Kidney (tissue), 22 donors: ENCODE measurements at places on chromosomes 2 and 18. TPM values are rescaled to one million over a fixed set of nuclear protein-coding genes. Genes with fewer than 3 reads are reported as not detected.

RESP18 gene
- not detected for total RNA-seq

DNA sequence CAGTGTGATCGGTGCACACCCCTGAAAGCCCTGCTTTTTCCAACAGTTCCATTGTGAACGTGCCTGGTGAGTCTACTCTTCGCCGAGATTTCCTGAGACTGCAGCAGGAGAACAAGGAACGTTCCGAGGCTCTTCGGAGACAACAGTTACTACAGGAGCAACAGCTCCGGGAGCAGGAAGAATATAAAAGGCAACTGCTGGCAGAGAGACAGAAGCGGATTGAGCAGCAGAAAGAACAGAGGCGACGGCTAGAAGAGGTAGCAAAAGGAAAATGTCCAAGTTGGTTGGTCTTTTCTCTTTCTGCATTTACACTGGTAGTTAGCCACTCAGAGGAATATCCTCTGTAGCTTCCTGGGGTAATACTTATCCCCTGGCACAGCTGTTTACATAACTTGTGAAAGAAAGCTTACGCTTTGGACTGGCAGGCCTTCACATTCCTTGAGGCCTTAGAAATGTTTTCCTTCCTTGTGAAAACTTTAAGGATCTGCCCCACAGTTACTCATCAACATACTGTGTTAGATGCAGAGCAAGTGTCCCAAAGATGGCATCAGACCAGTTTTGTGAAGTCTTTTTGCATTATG, 146.6 kb downstream of the MAP4K4 start:
- DNase-seq: no peak
- H3K4me3 ChIP-seq: no peak overlapping the region
- H3K27ac ChIP-seq: no peak overlapping the region
- H3K4me1 ChIP-seq: no peaks in the 10 kb centered on the region
- peaks cover 12% of the 10 kb centered on the region for H3K36me3 ChIP-seq

TEKT4 gene
- 0.16 TPM for total RNA-seq

- DNase-seq: no peak
- H3K36me3 ChIP-seq: no peaks in the 10 kb centered on the region
- H3K27ac ChIP-seq: no peak overlapping the region
- no peak overlapping the region for H3K4me3 ChIP-seq
These were observed 66.2 kb upstream of the RIT2 start for GRCh38 chr18:43181711-43182110.

APLF gene
- total RNA-seq: 5.9 TPM

GRCh38 chr2:113847144-113847543, 42.7 kb upstream of the ACTR3 start:
- no peaks in the 10 kb centered on the region for H3K4me1 ChIP-seq
- no peak for DNase-seq
- H3K27me3 ChIP-seq: no peaks in the 10 kb centered on the region
- H3K27ac ChIP-seq: no peak overlapping the region
- H3K36me3 ChIP-seq: no peaks in the 10 kb centered on the region

DNA sequence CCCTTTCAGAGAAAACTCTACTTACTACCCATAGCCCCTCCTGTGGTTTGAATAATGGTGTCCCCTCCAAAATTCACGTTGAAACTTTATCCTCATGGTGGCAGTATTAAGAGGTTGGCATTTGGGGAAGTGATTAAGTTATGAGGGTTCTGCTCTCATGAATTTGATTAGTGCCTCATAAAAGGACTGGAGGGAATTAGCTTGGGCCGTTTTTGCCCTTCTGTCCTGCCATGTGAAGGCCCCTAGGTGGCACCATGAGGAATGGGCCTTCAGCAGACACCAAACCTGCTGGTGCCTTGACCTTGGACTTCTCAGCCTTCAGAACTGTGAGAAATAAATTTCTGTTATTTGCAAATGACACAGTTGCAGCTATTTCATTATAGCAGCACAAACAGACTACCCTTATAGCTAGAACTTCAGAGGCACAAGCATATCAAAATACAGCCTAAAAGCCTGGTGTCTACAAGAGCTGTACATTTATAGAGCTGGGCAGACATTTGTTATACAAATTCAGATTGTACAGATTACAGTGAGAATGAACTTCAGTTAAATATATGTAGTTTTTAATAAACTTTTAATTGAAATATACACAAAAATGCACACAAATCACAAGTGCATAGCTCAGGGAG, 2.6 kb upstream of the PTPN2 start:
- H3K27me3 ChIP-seq: no peaks in the 10 kb centered on the region
- DNase-seq: no peak
- no peak overlapping the region for H3K27ac ChIP-seq
- no peaks in the 10 kb centered on the region for H3K36me3 ChIP-seq
- H3K4me3 ChIP-seq: no peak overlapping the region

DNA sequence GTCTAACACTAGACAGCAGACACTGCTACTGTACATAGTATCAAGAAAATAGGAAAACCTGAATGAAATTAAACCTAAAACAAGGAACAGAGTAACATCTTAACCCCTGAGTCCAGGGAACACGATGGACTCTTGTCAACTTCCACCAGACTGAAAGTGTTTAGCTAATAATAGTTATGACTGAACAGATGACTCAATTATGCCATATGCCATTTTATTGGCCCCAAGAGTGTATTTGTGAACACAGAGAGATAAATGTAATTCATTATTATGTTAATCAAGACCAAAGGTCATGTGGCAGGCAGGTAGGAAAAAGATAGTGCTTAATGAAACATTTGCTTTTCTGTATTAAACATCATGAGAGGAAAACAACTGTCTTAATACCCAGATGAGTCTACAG, 58.0 kb downstream of the NYAP2 start:
- H3K36me3 ChIP-seq: no peaks in the 10 kb centered on the region
- H3K27me3 ChIP-seq: no peaks in the 10 kb centered on the region
- no peaks in the 10 kb centered on the region for H3K4me1 ChIP-seq
- DNase-seq: no peak
- no peak overlapping the region for H3K27ac ChIP-seq

ASTL gene
- not detected for total RNA-seq

DNA sequence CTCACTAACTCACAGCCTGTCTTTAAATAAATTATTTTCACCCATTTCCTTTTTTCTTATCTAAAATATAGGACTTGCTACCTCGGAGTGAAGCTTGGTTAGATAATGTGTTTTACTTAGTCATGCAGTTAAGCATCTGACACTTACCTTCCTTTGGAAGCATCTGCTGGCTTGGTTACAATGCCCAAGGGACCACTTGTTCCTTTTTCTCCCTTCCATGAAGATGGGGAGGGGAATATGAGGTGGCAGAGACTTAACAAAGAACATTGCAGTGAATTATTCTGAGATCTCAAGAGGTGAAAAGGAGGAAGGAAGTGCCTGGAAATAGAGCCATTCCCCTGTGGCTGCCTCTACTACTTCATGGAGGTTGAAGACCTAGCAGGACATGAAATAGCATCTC, 145.4 kb upstream of the FOSL2 start:
- peaks cover 9% of the 10 kb centered on the region for H3K4me1 ChIP-seq
- H3K36me3 ChIP-seq: peaks cover 2% of the 10 kb centered on the region
- no peak overlapping the region for H3K27ac ChIP-seq
- DNase-seq: no peak

TUBA3E gene
- total RNA-seq: not detected
